ENCODE measurements at places on chromosomes 13 and 19.

GRCh38 chr13:62611343-62611742 is 1195.7 kb upstream of the PCDH20 start:
- DNase-seq = no peak

DNA sequence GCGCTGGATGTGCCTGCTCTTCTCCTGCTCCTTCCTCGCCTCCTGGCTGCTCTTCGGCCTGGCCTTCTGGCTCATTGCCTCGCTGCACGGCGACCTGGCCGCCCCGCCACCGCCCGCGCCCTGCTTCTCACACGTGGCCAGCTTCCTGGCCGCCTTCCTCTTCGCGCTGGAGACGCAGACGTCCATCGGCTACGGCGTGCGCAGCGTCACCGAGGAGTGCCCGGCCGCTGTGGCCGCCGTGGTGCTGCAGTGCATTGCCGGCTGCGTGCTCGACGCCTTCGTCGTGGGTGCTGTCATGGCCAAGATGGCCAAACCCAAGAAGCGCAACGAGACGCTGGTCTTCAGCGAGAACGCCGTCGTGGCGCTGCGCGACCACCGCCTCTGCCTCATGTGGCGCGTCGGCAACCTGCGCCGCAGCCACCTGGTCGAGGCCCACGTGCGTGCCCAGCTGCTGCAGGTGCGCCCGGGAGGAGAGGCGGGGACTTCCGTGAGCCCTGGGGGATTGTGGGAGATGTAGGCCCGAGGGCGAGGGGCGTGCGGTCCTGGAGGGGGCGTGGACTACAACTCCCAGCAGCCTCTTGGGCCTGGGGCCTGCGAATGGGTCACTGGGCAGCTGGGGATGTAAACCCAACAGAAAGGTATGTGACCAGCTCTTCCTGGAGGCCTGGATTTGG is 6.7 kb downstream of the KCNJ14 start:
- no peak for DNase-seq

GRCh38 chr13:71862459-71862943 is 4.5 kb downstream of the DACH1 start:
- no peak for DNase-seq

- no peak for DNase-seq
These were observed 209.1 kb upstream of the STARD13 start for GRCh38 chr13:33494596-33495204.

DNA sequence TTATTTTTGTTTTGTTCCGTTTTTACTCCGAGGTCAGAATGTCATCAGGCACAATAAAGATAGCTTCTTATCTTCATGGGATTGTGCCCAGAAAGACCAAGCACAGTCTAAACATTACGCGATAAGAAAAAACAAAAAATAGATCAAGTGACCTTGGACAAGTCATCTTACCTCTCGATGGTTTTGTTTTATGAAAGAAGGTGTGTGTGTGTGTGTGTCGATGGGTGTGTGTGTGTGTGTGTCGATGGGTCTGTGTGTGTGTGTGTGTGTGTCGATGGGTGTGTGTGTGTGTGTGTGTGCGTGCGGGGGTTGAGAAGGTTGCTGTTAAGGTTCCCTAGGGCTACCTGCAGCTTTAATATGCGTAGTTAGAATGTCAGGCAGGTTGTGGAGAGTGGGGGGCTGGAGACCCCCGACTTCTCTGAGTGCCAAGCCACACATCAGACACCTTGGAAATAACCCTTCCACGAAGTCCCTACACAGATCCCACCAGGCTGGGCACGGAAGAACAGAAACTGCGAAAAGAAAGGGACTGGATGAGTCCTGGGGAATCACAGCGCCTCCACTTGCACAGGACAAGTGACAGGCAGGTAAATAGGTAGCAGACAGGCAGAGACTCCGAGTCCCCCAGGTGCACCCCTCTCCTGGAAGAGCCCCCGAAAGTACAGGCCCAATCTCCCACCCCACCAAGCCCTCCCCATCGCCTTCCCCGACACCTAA is 458 bp upstream of the ATP8A2 start:
- DNase-seq = no peak

Data from SHP77 (cell line).